ENCODE measurements at places on chromosomes 2 and 18.

DNA sequence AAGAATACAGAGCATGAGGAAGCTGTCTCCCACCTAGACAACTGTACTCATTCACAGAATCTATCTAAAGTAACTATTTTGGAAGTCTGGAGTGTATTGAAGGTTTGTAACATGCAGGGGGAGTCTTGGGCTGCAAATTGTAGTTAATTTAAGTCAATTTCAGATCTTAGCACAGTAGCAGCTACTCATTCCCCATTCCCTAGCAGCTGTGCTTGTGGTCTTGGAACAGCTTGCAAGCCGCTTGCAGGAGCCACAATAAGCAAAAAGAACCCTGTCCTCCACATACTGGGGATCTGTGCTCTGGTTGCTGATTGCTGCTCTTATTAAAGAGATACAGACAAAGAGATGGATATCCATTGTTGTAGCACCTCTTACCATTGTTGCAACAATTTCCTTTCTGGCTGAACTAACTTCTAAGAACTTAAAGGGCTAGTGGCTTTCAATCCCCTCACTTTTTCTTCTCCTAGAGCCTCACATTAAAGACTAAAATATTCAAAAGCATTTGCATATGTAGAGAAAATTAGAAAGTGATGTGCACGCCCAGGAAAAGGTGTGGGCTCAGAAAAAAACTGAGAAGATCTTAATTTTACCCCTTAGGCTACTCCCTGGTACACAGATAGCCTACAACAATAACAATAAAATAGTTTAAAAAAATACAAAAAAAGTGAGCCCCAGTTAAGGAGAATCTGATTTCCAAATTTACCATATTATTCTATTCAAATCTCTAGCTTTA lies 1775.1 kb upstream of the PIK3C3 start:
- DNase-seq = no peak

DNA sequence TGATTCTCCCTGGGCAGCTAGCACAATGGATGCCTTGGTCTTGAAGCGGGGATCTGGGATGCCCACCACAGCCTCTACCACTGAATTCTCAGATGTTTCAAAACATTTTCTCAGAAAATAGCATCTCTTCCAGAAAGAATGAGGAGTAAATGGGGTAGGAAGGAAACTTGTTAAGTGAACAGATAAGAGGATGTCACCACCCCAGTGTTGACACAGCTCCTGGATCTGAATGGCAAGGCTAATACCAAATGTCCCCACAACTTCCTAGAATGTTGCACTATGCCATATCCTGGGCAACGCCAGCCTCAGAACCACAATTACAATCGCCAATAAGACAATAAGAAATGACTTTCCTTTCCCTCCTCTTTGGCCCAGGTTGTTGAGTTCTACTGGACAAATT lies 177.2 kb downstream of the BCL11A start:
- no peak for DNase-seq

DNA sequence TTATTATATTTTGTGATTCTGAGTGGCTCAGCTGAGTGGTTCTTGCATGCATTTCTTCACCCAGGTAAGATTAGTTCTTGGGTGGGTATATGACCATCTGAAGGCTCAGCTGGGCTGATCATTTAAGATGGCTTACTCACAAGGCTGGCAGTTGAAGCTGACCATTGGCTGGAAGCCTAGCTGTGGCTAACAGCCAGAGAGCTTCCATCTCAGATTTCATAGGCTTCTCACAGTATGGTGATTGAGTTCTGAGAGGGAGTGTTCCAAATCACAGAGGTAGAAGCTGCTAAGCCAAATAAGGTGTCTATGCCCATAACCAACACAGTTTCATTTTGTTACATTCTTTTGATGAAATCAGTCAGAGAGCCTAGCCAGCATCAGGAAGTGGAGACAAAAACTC lies 117.4 kb upstream of the RPRM start:
- DNase-seq = no peak

- DNase-seq = no peak
Observed at GRCh38 chr2:105781274-105781978, 36.7 kb downstream of the NCK2 start.

- no peak for DNase-seq
Observed at GRCh38 chr2:235497096-235497495, 3.3 kb downstream of the AGAP1 start.

DNA sequence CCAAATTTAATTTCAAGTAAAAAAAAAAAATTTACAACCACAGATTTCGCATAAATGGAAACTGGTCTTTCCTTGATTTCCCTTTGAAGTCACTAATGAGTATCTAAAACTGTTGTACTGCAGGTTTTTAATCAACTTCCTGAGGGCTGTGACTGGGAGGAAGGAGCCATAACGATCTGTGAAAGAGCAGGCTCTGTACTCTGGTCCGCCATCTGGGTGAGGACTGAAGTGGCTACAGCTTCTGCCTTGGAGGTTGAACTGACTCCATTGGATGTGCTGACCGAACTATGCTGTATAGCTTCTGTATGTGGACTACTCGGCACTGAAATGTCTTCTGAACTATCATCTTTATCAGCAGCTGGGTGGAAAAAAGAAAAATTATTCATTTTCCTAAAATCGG lies 69.3 kb upstream of the CHN1 start:
- no peak for DNase-seq

- DNase-seq = no peak
Observed at GRCh38 chr2:181680937-181681811, 857 bp upstream of the NEUROD1 start.

- no peak for DNase-seq
Observed at GRCh38 chr18:14974088-14974487, 226.1 kb downstream of the ANKRD30B start.

DNA sequence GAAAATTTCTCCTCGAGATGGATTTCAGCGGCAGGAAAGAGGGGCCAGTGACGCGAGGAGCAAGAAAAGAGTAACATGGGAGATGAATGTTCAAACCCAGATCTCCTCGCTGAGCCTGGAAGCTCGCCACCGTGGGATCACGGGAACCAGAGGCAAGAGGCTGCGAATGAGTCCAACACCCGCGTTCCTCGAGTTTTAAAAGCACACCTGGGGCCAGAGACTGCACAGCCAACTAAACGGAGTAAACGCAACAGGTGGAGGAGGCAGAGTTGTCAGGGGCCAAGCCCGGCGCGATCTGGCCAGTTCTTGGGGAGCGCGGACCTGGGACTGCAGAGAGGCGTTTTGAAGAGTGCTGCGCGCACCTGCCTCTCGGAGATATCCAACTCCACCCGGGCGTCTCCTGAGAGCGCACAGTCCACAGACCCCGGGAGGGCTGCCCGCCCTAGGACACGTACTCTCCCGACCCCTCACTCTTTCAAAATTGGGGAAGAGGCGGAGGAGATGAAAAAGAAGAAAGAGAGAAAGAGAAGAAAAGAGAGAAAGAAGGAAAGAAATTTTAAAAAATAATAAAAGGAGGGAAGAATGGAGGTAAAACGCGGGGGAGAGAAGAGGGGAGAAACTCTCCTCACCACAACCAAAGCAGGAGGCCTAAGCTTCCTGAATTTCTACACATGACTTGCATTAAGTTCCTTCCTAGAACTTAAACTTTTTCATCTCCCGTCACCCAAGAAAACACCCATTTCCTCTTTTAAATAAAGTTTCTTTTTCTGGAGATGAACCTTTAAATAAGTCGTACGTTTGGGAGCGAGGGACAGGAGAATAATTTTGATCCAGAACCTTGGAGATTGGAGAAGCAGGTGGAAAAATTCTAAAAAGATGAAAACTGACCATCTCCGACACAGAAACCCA lies 5.3 kb upstream of the PAX3 start:
- DNase-seq = no peak

DNA sequence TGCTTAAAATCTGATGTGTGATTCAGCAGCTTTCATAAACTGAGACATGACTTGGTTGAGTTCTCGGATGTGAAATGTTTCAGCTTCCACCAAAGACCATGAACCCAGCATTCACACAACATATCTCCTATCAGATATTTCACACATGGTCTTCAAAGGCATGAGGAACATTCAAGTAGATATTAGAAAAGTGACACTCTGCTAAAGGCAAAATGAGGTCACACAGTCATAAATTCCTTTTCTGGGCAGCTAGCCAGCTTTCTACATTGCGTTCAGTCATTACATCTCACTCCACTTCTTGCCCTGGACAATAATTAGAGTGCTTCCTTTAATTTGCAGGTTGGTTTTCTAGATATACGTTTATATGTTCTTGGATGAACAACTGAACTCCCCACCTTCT lies 96.7 kb downstream of the GAREM1 start:
- peak; percentile 48 for DNase-seq

Measured in fibroblast of skin of abdomen (primary cell).